ENCODE measurements at places on chromosomes 11 and 22. TPM values are rescaled to one million over a fixed set of nuclear protein-coding genes. Genes with fewer than 3 reads are reported as not detected.

- DNase-seq: no peak
Observed at GRCh38 chr11:47109051-47109726, 67.5 kb downstream of the ARFGAP2 start.

DNA sequence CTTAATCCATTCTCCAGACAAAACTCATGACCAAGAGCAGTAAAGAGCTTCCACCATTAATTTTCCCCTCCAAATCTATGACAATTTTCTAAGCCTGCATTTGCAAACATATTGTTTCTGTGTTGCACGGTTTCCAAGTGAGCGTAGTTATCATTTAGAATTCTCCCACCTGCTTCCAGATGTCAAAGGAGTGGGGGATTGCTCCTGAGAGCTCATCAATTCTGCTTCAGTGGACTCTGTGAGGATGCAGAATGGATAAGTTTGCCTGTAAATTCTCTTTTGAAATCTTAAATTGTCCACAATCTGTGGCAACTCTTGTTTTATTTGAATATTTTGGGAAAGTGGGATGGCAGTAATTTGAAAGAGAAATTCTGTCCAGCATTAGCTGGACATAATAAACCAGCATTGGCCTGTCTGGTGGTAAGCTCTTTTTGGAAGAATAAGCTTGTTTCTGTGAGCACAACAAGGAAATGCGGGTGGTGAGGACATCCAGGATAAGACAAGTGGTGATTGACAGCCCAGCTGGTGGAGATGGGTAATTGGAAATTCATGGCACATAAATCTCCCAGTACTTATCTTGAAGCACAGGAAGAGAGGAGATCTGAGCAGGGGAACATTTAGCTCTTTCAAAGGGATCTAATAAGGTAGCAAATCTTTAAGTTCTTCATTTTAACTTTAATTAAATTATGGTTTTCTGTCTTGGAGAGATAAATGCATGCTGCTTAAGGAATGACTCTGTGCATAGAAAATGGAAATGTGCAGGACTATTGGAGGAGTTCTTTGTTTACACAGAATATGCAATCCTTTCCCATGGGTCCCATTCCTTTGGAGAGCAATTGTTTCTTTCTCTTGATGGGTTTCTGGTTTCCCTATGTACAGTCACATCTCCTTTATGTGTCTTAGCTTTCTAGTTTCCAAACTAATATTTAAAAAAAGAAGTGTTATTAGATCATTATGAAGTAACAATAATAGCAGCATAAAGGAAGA lies 73.2 kb downstream of the FAT3 start:
- DNase-seq: no peak

CATSPER1 gene
- total RNA-seq: 4.7 TPM

KRTAP5-10 gene
- not detected for total RNA-seq

METTL15 gene
- total RNA-seq: 9.1 TPM

MYBPC3 gene
- total RNA-seq: not detected

PLAAT4 gene
- total RNA-seq: 31.7 TPM

- DNase-seq: no peak
Observed at GRCh38 chr11:6755303-6755952, 16.3 kb downstream of the OR2AG2 start.

DNA sequence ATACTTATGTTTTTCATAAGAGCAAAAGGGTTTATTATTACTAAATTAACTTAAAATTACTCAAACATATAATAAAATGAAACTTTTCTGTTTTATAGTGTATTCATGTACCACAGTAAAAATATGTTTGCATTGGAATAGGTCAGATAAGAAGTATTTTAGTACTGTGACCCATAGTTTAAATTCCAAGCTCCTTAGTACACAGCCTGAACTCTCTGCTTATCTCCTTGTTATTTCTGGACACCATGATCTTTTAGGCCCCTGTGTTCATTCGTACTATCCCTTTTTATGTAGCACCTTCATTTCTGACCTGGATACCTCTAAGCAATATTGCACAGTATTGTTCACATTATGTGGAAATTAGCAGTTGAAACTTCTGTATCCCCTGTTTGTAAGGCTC lies 296.7 kb upstream of the SYN3 start:
- DNase-seq: no peak

DNA sequence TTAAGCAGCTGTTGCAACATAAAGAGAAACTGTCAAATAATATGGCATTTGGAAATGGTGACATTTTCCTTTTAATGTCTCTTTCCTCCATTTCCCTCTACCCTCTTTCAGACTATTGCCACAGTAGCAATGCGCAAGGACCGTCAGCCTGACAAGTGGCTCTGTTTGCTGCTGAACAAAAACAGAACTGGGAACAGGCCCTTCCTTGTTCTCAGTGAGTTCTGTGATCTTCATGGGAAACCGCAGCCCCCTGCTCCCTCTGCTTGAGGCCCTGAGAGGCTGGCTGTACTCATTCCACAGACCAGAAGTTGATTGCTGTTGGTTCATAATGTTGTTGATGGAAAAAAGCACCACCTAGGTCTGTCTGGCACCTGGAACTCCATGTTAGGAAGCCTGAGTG lies 559.7 kb downstream of the OPCML start:
- no peak for DNase-seq

KCNE3 gene
- total RNA-seq: 4.9 TPM

- no peak for DNase-seq
Observed at GRCh38 chr11:61587541-61587941, 6.7 kb upstream of the SYT7 start.

DNA sequence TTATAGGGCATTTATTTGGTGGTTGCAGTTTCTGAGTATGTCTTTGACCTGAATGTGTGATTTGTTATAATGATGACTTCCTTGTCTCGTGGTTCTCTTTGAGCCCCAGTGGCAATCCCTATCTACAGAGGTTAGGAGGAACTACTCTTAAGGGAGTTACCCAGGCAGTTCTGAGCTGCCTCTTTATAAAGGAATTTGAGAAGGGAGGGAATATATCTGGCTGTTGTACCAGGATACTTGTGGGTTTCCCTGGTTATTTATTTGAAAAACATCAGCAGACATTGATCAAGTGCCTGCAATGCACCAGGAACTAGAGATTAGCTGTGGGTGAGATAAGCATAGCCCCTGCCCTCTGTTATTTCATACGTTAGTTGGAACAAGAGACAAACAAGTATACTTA lies 243.5 kb upstream of the ARHGAP20 start:
- DNase-seq: no peak

OR8D1 gene
- not detected for total RNA-seq
